ENCODE measurements at places on chromosomes 13 and 19. TPM values are rescaled to one million over a fixed set of nuclear protein-coding genes. Genes with fewer than 3 reads are reported as not detected.

Gene TRIP10
- total RNA-seq: 227 TPM

Gene ANKRD24
- 6.4 TPM for total RNA-seq

Gene PROZ
- not detected for total RNA-seq

Gene ATP12A
- 0.14 TPM for total RNA-seq

Gene NRTN
- 0.82 TPM for total RNA-seq

Gene GNG8
- total RNA-seq: not detected

Gene ZNF8
- total RNA-seq: 6.2 TPM

Gene KLK6
- not detected for total RNA-seq

Gene TEAD2
- total RNA-seq: 10.8 TPM

Gene C13orf46
- not detected for total RNA-seq

Gene NXNL1
- not detected for total RNA-seq

Gene SERPINE3
- total RNA-seq: not detected

Gene PTGER1
- not detected for total RNA-seq

Gene LRFN3
- 12.1 TPM for total RNA-seq

Gene CYSLTR2
- total RNA-seq: not detected

Gene ZAR1L
- not detected for total RNA-seq

Gene LHFPL6
- 6.4 TPM for total RNA-seq

Gene SLITRK6
- not detected for total RNA-seq

Gene DKKL1
- 2.2 TPM for total RNA-seq

Gene EBI3
- total RNA-seq: 3.7 TPM

Gene TMEM150B
- 135 TPM for total RNA-seq

Gene GAPDHS
- not detected for total RNA-seq

Gene GIPR
- 13.5 TPM for total RNA-seq

Gene ILF3
- 73.6 TPM for total RNA-seq

Gene ZNF665
- total RNA-seq: not detected

Gene TGFB1
- 13.0 TPM for total RNA-seq

Gene TMEM91
- 11.4 TPM for total RNA-seq

Gene FAM216B
- total RNA-seq: not detected

Gene RDH8
- not detected for total RNA-seq

Gene ZNF433
- 5.2 TPM for total RNA-seq

Gene ZNF730
- total RNA-seq: not detected

Gene KRTDAP
- total RNA-seq: not detected

Gene DNAAF3
- 0.40 TPM for total RNA-seq

Gene C19orf85
- not detected for total RNA-seq

Gene PCDH20
- total RNA-seq: 1.4 TPM

Gene IL27RA
- 1.4 TPM for total RNA-seq

Gene SLC7A9
- total RNA-seq: not detected

Gene ZNF441
- total RNA-seq: 14.3 TPM

Gene DPF1
- total RNA-seq: not detected

Gene ZNF506
- total RNA-seq: 26.4 TPM

Gene SHISA7
- not detected for total RNA-seq

Gene CD33
- 2.6 TPM for total RNA-seq

Gene COX6B2
- 26.9 TPM for total RNA-seq

Gene DOCK9
- 83.5 TPM for total RNA-seq

Gene KLK14
- total RNA-seq: 0.82 TPM

Gene NLRP9
- total RNA-seq: not detected

Gene GPC5
- 1.4 TPM for total RNA-seq

Gene ZNF491
- 3.1 TPM for total RNA-seq

Gene SRRM5
- 0.14 TPM for total RNA-seq

Gene MYH14
- 377 TPM for total RNA-seq

Gene WDFY2
- total RNA-seq: 12.3 TPM

Gene ANGPTL4
- total RNA-seq: 2.3 TPM

Gene EVI5L
- total RNA-seq: 19.1 TPM

Gene FCGBP
- total RNA-seq: 1,799 TPM

Gene ZNF773
- 4.5 TPM for total RNA-seq

Gene PEAK3
- 1.1 TPM for total RNA-seq

Data from transverse colon (tissue), 4 donors.